ENCODE measurements at places on chromosomes 2 and 18.

- no peak for DNase-seq
Measured at GRCh38 chr2:172555272-172555521, 693 bp upstream of the PDK1 start.

DNA sequence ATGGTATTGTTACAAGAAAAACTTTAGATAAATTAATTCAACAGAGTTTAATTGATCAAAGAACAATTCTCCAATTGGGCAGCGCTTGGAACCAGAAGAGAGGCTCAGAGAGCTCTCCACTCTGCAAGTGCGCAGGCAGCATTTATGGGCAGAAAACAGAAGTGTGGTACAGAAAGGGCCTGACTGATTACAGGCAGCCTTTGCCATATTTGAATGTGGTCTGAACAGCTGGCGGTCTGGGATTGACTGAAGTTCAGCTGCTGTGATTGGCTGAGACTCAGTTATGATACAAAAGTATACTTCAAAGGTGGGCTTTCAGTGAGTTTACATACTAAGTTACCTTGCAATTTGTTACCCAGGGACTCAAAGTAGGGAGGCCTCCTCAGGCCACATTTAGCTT, 301.3 kb upstream of the ID2 start:
- no peak for DNase-seq

- no peak for DNase-seq
Measured at GRCh38 chr2:147630585-147630984, 214.2 kb upstream of the ACVR2A start.

DNA sequence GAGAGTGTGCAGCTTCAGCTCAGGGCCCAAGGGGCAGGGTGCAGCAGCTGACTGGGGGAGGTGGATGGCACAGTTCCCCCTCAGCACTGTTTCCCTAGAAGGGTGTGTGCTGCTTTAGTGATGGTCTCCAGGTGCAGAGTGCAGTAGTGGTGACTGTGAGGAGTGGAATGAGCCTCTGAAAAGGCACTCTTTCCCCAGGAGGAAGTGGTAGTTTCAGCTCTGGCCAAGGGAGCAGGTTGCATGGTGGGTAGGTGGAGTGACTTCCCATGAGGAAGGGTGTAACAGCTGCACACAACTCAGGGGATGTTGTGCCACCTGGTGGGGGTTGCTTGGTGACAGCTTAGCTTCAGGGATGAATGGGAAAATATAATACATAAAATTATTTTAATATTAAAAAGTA, 251.5 kb upstream of the NXPH2 start:
- DNase-seq, result no peak

GRCh38 chr2:121505986-121506586, 24.6 kb upstream of the RNU4ATAC start:
- DNase-seq, result no peak
